Kasumi-1 (cell line): ENCODE measurements at places on chromosomes 4 and X.

DNA sequence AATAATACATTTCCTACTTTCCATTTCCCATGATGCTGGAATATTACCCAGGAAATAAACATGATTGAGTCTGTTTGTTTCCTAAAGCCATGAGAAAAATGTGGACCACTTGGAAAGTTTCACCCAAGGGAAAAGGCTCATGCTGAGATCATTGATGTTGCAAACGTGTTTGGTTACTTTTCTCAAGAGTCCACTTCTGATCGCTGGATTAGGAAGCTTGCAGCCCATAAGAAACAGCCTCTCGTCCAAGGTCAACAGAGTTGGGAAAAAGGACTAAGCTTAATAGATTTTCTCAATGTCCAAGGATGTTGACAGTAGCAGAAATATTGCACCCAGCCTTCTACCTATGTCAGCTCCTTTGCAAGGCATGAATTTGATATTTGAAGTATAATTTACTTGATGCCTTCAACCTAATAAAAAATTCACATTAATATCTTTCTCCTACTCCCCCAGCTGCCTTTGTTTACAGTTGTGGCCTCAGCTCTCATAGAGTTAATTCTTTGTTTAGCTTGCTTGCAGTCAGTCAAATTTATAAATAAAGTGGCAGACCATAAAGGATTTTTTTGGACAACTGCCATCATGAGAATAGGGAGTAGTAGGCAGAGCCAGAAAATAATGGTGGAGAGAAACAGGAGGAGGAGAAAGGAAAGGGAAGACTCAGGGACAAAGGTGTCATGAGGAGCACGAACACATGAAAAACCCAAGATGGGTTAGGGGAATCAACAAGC is 65.6 kb upstream of the BLTP1 start:
- DNase-seq = no peak

DNA sequence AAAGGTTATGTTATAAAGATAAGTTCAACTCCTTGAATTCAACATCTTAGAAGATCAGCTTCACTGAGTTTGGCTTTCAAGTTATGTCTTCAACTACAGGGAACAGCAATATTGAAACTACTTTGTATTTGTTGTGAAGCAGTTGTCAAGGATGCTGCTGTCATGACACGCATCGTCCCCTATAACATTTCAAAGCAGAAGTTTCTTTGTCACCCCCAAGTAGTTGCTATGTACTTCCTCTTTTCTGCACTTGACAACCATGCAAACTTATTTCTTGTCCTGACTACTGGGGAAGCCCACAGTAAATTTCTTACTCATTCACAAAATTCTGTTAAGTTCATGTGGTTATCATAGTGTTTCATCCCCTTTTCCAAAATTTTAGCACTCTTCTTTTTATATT is 14.3 kb downstream of the ANTXR2 start:
- peak; percentile 99 for DNase-seq

GRCh38 chrX:32644476-32645245 is 566.7 kb downstream of the DMD start:
- no peak for DNase-seq

DNA sequence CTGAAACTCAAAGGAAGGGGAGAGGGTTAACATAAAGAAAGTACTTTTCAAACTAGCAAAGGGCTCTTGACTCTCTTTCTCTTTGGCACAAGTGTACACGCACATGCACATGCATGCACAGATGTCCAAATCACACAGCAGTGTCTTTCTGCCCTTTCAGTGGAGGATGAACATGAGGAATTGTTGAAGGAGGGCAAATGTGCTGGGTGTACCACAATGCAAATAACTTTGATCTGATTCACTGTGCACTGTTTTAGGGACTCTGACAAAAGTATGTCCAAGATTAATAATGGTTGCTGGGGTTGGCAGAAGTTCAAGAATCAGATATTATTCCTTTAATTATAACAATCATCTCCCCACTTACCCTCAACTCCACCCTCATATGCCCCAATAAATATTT is 93.8 kb downstream of the GPC4 start:
- no peak for DNase-seq

- no peak for DNase-seq
Observed at GRCh38 chr4:42347076-42347475, 50.2 kb upstream of the SHISA3 start.

DNA sequence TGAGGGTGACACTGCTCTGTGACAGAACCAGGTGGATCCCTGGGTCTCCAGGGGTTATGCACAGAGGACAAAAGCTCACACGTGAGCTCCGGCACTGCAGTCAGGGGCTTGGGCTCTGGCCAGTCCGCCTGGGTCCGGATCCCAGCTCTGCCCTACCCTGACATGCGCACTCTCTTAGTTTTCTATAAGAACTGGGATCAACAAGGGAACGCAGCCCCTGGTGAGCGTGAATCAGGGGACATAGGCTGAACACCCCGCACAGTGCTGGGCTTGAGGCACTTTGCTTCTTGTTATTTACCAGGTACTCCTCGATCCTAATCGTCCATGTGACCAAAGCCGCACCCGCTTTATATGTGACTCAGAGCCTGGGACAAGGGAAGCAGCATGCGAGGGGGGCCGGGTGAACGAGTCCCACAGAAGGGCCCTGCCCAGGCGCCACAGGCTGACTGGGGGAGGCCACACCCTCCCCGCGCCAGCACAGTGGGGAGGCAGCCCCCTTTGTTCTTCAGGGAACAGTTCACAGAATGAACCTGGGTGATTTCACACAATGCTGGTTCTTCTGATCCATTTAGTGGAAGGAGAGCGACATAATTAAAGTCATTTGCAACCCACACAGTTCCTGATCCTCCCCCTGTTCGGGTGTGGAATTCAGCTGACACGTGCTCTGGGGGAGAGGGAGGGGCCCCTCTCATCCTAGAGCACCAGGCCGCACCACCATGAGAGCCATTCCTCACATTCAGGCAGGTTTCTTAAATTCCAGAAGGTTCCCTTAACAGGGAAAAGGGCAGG is 55.5 kb downstream of the WFS1 start:
- DNase-seq = peak; percentile 42

DNA sequence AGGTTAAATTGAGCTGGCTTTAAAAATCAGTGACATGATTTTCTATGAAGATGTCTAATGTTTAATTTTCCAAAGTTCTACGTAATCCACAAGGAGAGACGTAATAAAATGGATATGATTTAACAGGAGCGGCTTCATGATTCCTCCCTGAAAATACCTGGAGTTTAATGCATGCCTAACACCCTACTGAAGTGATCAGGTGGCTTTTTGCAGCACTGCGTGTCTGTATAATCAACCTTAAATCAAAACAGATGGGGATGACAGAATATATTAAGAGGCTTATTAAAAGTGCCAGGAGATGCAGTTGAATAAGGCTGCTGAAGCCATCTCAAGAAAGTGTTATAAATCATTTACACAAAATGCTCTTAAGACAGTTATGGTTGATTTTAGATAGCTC is 112.4 kb upstream of the TLR3 start:
- DNase-seq = no peak

DNA sequence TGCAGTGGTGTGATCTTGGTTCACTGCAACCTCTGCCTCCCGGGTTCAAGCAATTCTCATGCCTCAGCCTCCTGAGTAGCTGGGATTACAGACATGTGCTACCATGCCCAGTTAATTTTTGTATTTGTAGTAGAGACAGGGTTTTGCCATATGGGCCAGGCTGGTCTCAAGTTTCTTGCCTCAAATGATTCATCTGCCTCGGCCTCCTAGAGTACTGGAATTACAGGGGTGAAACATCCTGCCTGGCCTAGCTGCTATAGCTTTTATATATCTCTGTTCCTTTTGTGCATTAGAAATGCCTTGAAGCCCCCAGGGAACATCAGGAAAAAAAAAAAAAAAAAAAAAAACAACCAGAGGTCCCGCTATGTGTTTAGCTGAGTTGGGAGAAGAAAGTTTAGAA is 34.8 kb downstream of the UBE2K start:
- peak; percentile 10 for DNase-seq

DNA sequence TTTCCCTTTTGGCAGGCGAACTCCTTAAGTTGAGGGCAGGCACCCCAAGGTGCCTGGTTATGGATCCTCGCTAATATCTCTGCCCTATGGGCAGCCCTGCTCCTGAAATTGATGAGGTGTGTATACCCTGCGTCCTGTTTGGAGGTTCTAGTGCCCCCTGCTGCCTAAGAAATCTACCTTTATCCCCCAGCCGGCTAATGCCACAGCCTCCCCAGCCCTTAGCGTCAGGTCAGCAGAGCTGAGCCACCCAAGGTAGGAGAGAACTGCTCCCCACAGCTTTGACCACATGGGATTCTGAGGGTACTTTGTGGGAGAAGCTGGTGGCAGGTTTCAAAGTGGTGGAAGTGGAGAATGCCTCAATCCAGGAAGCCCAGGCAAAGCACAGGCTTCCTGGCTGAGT is 50.8 kb downstream of the ANAPC4 start:
- DNase-seq = no peak

DNA sequence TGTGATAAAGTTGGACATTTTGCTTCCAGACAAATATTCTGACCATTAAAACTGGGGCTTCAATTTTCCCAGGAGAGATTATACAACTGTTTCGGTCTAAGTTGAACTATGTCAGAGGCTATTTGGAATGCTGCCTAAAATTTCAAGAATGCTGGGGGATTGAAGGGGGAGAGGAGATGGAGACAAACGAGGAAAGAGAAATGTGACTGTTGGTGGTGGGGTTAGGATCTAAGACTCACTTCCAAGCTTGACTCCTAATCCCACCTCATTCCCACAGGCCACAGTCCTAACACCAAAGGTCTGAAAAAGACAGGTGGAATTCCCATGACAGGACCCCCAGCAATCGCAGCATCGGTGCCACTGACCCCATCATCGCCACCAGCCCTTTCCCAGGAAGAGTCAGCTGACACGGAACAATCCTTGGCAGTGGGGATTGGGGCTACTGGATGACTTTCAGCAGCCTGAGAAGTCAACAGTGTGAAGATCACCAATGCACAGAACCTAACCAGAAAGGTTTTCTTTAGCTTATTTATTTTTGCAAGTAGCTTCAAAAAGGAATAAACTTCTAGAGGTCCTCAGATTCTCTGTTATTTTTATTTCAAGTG is 74.0 kb upstream of the PRSS48 start:
- DNase-seq = no peak

DNA sequence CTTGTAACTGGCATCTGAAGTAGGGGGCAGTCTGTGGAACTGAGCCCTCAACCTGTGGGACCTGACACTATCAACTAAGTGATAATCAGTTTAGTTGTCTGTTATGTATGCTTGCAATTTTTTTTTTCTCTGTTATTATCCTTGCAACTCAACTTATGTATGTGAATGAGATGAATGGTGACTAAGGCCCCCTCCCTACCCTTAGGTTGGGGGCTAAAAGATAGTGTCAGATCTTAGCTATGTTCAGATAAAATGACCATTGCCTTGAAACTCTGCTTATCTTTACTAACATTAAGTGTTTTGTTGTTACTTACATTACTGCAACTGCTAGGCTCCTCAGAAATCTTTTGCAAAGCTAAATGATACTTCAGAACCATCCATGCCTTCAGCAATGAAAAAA is 31.5 kb downstream of the TMEM184C start:
- no peak for DNase-seq

- DNase-seq = no peak
Observed at GRCh38 chrX:2463973-2464676, 36.7 kb downstream of the DHRSX start.

DNA sequence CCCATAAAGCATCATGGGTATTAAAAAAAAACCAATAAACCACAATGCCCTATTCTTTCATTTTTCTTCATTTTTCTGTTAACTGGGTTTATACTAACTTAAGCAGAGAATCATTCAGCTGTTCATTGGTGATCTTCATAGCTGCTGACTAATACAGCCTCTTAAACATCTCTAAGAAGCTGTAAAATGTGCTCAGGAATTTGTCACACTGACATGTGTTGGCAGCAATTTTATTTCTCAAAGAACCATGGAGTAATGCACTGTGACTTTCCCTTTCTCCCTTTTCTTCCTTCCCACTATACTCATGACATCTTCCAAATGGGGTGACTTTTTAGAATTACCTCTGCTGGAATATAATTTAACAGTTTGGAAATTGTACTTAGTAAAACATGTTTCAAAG is 315.4 kb downstream of the ANTXR2 start:
- no peak for DNase-seq

DNA sequence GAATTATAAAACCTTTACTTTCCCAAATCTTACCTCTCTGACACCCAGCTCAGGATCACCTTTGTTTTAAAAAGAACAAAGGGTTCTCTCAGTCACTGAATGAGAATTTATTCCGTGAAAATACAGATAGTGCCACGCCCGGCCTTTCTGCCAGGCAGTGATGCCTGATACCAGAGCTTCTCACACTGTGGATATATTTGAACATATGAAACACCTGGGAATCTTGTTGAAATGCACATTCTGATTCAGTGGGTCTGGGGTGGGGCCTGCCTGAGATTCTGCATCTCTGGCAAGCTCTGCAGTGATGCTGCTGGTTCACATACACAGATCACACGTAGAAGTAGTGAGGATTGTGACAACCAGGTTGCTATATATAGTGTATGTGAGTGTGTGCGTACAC is 46.0 kb downstream of the ELOVL6 start:
- DNase-seq = no peak

GRCh38 chrX:421646-422391 is 35.1 kb upstream of the PPP2R3B start:
- DNase-seq = no peak

GRCh38 chr4:6188687-6189305 is 11.6 kb downstream of the JAKMIP1 start:
- DNase-seq = no peak

DNA sequence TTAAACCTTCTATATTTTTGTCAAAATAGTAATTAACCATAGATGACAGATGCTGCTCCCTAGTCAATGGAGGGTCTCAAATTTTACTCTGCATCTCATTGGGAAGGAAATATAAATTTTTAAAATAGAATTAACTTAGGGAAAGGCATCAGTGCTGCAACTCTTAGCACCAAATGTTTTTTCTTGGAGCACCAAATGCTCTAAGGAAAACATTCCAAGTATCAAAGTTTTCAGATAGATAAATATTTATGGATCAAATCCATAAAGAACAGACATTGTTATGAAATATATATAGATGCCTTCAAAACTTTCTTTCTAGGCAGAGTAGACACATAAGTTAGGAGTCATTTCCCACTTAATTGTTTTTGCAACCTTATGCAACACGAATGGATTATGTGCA is 168.7 kb downstream of the ANTXR2 start:
- DNase-seq = no peak

DNA sequence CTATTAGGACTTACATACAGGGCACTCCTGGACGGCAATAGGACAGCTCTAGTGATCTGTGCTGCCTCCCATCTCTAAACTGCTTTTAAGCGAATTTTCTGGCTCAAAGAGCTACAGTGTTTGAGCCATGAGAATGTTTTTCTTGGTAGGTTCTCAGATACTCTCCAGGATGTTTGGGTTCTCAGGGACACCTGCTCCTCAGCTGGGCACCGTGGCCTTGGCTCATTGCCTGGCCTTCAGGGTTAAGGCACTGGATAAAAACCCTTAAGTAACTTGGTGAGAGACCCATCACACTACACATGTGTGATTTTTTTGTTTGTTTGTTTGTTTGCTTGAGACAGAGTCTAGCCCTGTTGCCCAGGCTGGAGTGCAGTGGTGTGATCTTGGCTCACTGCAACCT is 38.5 kb upstream of the HERC5 start:
- DNase-seq = no peak

- no peak for DNase-seq
Observed at GRCh38 chr4:1578251-1578773, 105.8 kb downstream of the FAM53A start.
